Tibial nerve (tissue), 4 donors: ENCODE measurements at places on chromosomes 2 and 18.
A peak's percentile ranks its signal among the peaks of the same experiment; 100 is the strongest.

DNA sequence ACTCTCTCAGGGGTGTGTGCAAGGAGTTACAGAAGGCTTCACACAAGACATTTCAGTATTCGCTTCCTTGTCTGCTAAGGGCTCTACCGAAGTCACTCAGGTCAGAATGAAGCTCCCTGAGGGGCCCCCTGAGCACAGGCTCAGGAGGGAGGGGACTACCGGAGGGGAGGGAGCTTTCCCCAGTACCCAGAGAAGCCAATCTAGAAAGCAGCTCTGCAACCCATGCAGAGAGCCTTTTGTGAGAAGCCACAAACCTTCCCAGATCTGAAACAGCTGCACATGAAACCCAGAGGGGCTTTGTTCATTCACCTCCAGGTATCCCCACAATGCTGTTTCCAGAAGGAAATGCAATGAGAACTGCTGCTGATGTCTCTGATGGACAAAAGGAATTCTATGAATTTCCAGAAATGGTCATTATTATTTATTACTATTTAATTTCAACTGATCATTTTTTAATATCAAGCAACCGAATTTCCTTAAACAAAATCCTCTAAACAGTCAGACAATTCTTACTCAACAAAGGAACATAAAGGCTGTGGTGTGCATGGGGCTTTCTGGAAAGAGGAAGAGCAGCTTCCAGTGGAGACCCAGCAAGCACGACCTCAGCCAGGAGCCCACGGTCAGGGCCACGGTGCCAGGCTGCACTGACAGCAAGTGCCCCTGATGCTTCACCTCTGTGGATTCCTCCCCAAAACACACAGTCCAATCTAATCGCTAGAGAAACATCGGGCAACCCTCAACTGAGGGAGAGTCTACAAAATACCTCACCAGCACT lies 42.0 kb downstream of the NDUFA10 start:
- DNase-seq = no peak

- DNase-seq = no peak
Observed at GRCh38 chr2:46508759-46509158, 29.4 kb downstream of the TMEM247 start.

DNA sequence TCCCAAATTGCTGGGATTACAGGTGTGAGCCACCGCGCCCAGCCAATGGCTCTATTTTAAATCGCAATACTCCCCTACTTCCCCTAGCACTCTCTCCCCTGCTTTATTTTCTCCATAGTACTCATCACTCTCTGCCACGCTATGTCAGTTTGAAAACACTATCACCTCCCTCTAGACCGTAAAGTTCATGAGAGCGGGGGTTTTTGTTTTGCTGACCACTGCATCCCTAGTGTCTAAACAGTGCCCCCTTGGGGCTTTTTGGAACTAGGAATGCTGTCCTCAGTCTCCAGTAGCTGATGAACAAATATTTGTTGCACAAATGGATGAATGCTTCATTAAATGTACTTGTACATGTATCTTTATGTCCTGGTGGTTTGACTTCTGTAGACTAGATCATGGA lies 44.1 kb downstream of the ATOH8 start:
- no peak for DNase-seq

- no peak for DNase-seq
Observed at GRCh38 chr18:3466045-3466444, 16.1 kb downstream of the TGIF1 start.

DNA sequence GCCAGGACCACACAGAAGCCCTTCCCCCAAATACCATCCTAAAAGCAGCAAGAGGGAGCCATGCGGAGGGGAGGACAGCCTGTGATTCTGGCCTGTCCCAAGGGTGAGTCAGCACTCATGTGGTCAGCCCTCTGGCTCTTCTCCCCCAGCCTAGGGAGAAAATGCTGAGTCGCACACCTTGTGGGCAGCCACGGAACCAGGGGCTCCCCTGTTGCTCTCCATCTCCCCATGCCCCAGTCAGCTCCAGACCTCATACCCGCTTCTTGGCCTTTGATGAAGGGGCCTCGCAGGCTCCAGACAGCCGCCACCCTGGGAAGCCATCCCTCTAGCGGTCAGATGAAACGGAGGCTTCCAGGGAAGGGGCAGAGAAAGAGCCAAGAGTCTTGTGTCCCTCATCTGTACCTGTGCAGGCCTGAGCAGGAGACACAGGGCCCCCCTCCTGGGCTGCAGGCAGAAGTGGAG lies 181.3 kb upstream of the SIX2 start:
- no peak for DNase-seq

DNA sequence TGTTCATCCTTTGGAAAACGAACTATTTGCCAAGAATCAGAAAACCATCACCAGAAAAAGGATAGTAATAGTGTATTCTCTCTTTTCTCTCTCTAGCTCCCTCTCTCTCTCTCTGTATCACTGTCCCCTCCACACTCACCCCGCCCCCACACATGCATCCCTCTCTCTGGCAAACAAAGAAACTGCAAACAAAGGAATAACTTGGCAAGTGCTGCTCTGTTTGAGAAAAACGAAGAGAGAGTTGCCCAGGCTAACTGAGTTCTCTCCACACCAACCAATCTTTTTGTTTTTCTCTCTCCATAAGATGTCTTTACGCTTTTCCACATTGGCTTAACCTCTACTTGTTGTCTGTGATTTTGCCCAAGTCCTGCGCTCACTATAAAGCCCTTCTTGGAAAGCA lies 316.2 kb downstream of the EPHA4 start:
- no peak for DNase-seq

GRCh38 chr18:74831571-74832250 lies 234.0 kb downstream of the ZNF407 start:
- DNase-seq = no peak

- no peak for DNase-seq
Observed at GRCh38 chr2:172435606-172435911, 8.2 kb downstream of the ITGA6 start.

DNA sequence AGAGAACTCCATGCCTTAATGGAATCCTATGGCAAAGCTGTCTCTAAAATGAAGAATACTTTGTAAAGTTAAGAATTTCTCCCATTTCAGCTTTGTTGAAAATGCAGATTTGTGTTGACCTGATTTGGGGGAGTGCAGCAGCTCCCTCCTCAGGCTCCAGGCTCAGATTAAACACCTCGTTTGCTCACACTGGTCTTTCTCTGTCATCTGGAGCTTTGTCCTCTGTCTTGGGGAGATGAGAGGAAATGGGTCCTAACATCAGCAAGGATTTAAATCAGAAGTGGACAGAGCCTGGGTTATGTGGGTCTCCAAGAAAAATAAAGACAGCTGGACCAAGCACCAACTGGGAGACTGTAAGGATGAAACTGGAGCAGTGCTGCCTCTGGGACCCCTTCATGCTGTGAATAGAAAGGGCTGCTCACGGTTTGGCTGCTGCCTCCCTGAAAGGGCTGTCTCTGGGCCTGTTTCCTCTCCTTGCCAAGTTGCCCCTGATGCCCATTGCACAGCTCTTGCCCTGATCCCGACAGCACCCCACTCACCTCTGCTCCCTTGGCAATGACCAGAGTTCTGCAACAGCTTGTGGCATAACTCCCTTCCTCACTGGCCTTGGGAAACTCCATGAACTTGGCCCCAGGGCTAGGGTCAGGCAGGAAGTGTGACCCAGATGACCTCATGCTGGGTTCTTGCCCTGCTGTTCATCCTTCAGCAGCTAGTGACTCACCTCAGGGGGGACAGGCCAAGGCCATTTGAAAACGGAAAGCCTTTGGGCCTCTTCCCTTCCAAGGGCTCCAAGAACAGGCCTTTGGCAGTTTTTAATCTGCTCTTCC lies 197.2 kb downstream of the CYP26B1 start:
- peak; percentile 71 for DNase-seq

DNA sequence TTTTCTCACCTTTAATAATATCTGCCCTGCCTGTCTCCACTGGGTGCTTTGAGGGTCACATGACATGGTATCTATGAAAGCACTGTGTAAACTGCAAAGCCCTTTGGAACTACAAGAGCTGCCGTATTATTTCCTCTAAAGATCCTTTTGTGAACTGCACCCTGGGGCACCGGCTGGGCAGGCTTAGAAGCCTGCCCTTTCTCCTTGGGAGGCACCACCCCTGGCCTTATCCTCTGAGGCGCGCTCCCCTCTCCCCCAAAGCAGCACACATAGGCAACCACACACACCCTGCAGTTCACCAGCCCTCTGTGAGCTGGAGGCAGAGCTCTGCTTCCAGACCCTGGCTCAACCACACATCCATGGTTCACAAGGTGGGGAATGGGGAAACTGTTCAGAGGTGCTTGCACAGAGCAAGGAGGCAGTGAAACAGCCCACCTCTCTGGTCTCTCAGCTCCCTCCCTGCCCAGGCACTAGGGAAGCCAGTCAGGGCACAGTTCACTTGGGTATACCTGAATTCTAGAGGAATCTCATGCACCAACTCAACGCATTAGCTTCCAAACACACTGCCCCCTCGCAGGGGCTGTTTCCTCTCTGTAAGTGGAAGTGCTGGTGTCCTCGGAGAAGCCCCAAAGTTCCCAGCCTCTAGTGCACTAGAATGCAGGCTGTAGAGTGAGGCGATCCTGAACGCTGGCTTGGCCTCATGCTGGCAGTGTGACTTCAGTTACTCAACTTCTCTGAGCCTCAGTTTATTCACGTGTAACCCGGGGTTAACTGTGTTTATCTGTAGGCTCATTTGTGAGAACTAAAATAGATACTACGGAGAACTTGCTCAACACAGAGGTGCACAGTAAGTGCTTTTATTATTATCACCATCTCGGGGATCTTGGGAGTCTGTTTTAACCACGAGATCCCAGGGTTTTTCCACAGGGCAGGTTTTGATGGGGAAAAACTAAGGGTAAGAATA lies 11.0 kb downstream of the SIGLEC15 start:
- DNase-seq = no peak

DNA sequence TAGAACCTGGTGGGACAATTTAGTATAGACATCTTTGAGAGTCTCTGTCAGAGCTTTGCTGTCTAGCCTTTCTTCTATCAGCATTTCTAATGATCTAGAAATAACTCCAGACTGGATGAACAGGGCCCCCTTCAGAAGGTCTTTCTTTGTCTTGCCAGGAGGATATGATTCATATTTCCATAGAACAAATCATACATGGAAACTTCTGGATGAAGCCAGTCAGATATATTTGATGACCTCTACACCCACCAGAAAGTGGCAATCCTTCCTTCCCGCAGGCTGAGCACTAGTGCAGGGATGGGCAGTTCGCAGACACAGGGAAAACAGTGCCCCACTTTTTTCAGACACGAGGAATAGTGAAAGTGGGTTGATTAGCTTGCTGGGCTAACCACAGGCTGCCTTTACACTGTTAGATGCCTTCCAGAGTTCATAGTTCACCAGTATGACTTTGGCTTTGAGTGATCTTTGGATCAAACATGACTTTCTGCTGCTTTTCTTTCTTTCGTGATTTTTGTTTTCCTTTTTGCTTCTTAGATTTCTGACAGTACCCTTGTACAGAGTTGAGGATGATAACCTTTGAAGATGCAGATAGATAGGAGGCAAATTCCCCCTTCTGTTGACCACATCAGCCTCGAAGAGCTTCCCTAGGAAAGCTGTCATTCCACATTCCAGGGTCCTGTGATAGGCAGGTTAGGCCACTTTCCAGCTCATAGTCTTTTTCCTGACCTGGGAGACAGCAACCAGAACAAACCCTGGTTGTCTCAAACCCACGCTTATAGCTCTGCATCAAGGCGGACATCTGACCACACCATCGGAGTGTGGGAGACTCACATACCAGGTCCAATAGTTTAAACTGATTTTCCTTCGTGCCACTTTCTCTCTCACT lies 237.0 kb downstream of the ZNF407 start:
- no peak for DNase-seq

DNA sequence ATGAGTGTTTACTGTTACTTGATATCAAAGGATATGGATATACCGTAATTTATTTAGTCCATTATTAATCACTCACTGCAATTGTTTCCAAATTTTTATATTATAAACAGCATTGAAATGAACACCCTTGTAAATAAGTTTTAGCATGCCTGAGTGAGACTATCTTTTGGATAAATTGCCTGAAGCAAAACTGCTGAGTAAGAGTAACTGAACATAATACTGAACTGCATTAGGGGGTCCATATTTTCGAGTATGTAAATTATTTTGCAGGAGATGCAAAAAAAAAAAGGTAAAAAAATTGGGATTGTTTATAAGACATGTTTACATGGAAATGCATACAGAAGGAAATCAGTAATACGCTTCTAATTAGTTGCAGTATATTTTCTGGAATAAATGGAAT lies 215.6 kb upstream of the SMAD7 start:
- no peak for DNase-seq

DNA sequence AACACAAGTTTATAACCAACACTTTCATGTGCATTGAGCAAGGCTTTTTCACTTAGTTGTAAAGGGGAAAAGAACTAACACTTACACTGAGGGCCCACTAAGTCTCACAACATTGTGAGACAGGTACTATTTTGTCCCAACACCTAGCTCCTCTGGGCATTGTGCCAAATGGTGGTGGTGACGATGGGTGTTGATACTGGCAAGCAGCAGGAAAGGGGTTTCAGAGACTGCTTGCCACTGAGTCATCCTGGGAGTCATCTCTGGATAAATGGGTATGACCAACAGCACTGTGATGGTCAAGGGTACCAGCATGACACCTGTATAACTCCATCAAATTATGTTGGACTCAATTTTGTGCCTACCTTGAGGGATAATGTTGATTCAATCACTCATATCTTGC lies 138.8 kb upstream of the ITGA6 start:
- no peak for DNase-seq

GRCh38 chr2:230722207-230722885 lies 9.7 kb downstream of the CAB39 start:
- no peak for DNase-seq

DNA sequence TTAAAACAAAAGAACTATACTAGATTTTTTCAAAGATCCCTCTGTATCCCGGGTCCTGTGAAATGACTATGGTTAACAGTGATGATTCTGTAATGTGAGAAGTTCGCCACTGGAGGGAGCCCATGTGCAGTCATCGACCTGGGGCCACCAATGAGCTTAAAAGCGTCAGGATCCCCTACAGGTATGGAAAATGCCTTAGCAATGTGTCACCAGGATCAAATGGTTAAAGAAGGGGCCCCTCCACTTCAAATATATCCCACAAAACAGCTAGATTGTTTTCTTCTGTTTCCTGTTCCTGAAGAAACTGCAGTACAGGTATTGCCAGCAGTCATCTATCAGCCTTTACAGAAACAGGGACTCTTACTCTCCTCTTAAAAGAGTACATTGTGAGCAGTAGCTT lies 15.3 kb downstream of the CHRNA1 start:
- no peak for DNase-seq
